ENCODE measurements at places on chromosomes 2 and 18.

- no peak for DNase-seq
Observed at GRCh38 chr2:11748861-11749645, 2.6 kb downstream of the LPIN1 start.

GRCh38 chr2:23423062-23423872, 38.3 kb downstream of the KLHL29 start:
- DNase-seq, result no peak

- DNase-seq, result peak; percentile 34
Observed at GRCh38 chr2:20378891-20379519, 28.4 kb upstream of the PUM2 start.

DNA sequence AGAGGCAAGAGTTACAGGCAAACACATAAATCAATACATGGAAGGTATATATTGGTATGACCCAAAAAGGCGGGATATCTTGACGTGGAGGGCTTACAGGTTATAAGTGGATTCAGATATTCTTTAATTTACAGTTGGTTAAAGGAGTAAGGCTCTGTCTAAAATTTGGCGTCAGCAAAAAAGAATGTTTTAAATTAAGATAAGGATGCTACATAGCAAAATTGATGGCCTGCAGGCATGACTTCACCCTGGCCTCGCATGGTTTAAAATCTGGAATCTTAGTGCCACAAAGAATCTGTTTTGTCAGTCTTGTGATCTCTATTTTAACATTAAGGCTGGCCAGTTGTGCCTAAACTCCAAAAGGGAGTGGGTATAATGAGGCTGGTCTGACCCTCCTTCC, 58.4 kb upstream of the REL start:
- no peak for DNase-seq

DNA sequence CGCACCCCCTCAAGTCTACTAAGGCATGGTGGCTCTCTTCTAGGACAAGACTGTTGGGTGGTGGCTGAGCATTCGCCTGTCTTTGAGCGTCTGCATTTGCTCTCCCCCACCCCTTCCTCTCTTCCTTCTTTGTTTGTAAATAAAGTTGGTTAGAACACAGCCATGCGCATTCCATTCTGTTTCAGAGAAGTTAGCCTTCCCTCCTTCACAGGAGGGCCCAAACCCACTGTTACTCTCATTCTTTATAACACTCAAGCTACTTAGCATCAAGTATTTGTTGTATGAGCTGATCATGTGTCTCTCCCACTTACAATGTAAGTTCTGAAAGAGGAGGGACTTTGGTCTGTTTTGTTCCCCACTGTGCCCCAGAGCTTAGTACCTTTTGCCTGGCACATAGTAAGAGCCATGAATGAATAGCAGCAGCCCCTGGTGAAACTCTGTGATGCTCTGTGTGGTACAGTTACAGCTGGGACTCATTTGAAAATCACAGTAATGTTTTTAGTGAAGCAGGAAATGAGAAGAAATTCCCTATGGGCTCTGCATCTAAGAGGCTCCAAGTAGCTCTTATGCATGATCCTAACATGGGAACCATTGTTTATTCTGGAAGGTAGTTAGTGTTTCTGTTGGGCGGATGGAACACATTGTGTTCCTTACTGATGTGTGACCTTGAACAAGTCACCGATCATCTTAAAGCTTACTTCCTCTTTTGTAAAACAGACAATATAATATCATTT, 7.7 kb downstream of the MGAT5 start:
- no peak for DNase-seq
